COR-L47 (cell line): ENCODE measurements at places on chromosomes 7 and 10.

GRCh38 chr7:120273476-120273975 lies 551 bp downstream of the KCND2 start:
- peak; percentile 81 for DNase-seq

DNA sequence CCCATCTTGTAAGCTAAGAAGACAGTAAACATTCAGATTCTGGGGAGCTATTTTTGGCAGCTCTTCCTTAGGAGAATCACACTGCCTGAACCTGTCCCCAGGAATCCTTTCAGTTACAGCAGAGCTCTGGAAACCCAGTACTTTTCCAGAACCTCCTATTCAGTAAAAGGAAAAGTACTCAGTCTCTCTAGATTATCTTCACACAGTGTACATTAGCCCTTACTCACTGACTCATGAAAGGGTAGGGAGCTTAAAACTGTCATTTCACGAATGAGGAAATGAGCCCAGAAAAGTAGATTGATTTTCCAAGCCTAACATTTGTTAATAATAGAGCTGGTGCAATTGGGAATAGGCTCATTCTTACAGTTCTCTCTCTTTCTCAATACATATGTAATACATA lies 3.9 kb upstream of the CNNM1 start:
- DNase-seq: no peak

- no peak for DNase-seq
Measured at GRCh38 chr10:115209133-115209532, 116.0 kb downstream of the ATRNL1 start.

DNA sequence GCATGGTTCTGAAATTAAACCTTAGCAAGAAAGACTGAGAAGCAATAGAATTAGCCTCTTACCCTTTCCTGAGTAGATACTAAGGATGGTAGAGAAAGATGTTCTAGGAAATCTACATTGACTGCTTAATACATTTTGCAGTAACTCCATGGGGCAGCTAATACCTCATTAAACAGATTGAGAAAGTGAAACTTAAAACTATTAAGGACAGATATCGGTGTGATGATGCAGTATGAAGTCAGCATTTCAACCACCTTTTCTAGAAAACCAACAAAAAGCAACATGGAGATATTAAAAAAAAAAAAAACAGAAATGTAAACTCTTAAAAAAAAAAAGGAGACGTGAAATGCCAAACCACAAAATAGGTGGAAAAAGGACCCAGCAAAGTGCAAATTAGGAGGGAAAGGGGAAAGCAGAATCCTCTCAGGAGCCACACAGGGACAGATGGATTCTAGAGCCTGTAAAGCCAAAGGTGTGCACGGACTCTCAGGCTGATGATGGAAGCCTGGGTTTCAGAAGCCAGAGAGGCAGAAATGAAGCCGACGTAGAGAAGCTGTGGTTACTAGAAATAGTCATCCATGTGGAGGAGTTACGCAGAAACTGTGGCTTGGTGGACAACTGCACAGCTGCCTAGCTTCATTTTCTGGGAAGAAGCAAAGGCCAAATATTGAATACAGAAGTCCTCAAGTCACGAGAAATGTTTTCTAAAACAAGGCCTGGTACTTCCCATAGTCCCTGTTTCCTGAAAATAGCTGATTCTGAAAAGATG lies 38.1 kb upstream of the GPR141 start:
- DNase-seq: no peak

GRCh38 chr10:62972103-62972502 lies 155.9 kb upstream of the EGR2 start:
- no peak for DNase-seq

- DNase-seq: no peak
Measured at GRCh38 chr7:44112997-44113763, 9.0 kb downstream of the AEBP1 start.

DNA sequence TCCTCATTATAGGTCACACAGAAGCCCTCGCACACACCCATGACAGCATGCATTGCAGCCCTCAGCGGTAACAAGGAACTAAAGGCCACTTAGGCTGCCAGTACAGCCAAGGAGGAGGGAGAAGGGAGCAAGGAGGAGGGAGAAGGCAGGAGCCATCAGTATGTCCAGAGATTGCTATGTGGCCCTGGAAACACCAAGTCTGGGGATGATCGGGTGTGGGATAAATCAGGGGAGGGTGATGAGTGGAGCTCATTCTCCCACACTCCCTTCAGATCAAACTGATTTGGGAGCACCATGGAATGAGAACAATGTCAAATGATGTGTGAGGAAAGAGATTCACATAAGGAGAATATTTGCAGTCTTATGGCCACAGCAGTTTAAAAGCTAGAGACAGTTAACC lies 350.9 kb downstream of the TNS3 start:
- no peak for DNase-seq

- peak; percentile 65 for DNase-seq
Measured at GRCh38 chr7:122556873-122557542, 141.9 kb downstream of the RNF133 start.

DNA sequence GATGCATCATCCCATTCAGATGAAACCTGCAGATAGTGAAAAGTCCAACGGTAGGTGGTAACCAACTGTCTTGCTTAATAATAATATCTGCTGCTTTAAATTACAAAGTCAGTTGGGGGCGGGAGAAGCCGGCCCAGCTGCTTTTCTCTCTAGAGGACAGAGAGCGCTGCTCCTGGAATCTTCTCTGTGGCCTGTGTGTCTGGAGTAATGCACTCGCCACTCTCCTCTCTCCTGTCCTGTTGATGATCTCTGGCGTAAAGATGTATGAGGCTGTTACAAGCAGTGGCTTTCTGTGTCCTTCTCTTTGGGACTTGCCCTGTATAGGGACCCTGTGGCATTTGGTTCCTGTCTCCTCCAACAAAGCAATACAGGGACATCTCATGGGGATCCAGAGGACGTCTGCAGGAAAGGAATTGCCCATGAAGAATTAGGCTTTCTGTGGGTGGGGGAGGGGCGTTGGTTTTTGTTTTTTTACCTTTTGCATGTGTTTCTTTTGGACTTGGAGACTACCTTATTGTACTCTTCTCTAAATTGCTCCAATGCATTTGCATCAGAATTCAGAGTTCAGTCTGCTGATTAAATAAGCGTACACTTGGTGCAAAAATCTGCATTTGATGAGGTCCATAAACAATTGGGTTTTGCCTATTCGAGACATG lies 231.6 kb downstream of the CELF2 start:
- no peak for DNase-seq

GRCh38 chr10:125781374-125781773 lies 5.8 kb upstream of the MMP21 start:
- no peak for DNase-seq

- DNase-seq: no peak
Measured at GRCh38 chr10:57507788-57508187, 759.9 kb downstream of the IPMK start.

GRCh38 chr10:91190876-91191583 lies 29.4 kb upstream of the PCGF5 start:
- no peak for DNase-seq

DNA sequence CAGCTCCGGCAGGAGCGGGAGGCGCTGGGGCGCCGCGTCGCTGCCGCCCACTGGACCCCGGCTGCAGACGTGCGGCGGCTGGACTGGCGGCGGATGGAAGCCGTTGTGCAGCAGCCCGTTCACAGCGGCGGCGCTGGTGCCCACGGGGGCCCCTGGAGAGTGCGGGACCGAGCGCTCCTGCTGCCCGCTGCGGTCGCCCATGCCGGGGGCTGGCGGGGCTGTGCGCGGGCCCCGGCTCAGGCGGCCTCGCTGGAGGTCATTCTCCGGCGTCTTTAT lies 413 bp downstream of the PANK1 start:
- DNase-seq: no peak

GRCh38 chr7:157576415-157576814 lies 239.6 kb downstream of the DNAJB6 start:
- DNase-seq: no peak
